ENCODE measurements at places on chromosomes 6 and 20.

- no peak for DNase-seq
Observed at GRCh38 chr6:3527651-3527977, 70.8 kb upstream of the SLC22A23 start.

GRCh38 chr6:114144887-114145851 is 174.2 kb upstream of the HDAC2 start:
- DNase-seq, result no peak

- peak; percentile 74 for DNase-seq
Observed at GRCh38 chr20:25859649-25860530, 163.2 kb upstream of the ZNF337 start.

DNA sequence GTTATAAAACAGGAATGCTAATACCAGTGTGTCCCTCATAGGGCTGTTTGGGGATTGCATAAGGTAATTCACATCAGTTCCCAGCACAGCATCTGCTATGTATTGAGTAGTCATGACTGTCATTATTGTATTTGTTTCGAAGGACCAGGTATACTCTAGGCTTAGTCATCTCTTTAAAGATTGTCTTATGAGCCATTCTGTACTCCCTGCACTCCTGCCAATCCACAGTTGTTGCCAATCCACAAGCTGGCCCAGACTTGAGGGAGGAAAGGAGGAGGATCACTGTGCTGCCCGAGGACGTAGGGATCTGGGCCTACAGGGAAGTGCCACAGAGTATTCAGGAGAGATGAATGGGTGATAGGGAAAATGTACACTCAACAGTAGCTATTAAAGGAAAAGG is 113.0 kb upstream of the TIAM2 start:
- DNase-seq, result no peak

DNA sequence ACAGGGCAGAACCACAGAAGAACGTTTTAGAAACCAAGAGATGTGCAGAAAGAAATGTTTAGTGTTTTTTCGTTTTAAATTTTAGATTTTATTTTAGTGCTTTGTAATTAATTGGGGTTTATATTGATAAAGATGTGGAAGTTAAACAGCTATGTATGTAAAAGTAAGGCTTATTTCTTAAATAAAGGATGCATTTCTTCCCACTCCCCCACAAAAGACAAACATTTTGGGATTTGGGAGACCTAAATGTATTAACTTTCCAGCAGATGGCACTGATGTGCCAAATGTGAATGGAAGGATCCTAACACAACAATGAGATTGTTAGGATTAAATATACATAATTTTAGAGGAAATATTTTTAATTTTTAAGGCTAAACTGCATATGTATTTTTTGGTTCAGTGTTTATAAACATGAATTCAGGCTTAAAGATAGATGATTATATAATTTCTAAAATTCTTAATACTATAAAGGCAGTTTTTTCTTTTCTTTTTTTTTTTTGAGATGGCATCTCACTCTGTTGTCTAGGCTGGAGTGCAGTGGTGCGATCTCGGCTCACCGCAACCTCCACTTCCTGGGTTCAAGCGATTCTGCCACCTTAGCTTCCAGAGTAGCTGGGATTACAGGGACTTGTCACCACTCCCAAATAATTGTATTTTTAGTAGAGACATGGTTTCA is 12.0 kb downstream of the PFDN4 start:
- DNase-seq, result no peak

- no peak for DNase-seq
Observed at GRCh38 chr6:20444786-20445271, 43.1 kb downstream of the E2F3 start.

DNA sequence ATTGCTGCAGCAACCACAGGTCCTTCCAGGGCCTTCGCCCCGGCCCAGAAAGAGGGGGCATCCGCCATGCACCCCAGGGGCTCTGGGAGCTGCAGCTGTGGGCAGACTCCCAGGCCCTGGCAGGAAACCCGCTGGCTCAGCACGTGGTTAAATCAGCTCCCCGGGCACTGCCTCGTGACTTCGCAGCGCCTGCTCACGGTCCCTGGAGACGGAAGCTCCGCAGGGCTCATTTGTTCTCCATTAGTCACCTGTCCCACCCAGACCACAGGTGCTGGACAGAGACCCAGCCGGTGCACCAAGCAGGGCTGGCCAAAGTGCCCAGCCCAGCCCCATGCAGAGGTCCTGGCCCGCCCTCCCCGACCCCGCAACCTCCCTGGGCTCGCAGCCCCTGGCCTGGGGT is 14.7 kb downstream of the KCNQ2 start:
- no peak for DNase-seq

DNA sequence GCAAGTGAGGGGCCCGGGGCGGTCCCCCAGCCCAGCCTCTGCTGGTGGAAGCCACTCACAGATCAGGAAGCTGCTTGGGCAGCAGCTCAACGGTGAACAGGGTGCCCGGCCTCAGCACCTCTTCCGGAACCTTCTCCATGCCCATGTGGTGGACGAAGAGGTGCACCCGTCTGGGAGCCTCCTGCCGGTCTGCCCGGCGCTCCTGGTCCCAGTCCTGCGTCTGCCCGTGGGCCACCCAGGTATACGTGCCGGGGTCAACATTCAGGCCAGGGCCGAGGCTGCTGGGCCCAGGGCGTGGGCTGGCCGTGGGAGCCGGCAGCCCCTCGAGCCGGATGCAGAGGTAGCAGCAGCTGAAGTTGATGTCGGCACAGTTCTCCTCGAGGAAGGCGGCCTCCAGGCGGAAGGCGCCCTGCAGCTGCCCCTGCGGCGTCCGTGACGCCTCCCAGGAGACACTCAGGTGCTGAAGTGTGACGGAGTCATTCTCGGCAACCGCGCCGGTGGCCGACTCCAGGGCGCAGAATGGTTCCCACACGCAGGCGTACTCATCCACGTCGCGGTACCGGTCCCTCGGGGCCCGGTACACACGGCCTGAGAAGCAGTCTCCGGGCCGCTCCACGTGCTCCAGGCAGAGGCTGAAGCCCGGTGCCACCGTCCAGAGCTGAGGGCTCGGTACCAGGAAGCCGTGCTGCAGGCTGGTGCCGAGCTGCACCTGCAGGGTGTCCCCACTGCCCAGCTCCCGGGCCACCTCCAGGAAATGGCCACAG is 8.7 kb downstream of the FNDC11 start:
- DNase-seq, result no peak

DNA sequence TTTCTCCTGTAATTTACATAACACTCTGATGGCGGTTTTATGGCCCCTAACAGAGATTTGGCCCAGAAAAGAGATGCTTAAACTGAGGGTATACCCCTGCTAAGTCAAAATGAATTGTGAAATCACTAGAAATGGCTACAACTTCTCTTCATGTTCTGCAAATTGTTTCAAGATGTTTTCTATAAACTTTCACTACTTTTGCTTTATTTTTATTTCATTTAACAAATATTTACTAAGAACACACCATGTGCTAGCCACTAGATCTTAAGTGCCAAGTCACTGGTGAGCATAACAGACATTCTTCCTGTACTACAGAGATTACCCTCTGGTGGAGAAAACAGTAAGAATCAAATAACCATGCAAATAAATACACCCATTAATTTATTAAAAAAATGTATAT is 87.6 kb downstream of the KCNQ5 start:
- DNase-seq, result no peak

GRCh38 chr6:36979347-36979742 is 6.7 kb downstream of the MTCH1 start:
- DNase-seq, result no peak
